Stimulated activated CD4-positive, alpha-beta T cell treated with anti-CD3 and anti-CD28 coated beads, Interleukin-4, amount 100 ng/mL, for 48 hours (primary cell): ENCODE measurements at places on chromosomes 1 and 21.

DNA sequence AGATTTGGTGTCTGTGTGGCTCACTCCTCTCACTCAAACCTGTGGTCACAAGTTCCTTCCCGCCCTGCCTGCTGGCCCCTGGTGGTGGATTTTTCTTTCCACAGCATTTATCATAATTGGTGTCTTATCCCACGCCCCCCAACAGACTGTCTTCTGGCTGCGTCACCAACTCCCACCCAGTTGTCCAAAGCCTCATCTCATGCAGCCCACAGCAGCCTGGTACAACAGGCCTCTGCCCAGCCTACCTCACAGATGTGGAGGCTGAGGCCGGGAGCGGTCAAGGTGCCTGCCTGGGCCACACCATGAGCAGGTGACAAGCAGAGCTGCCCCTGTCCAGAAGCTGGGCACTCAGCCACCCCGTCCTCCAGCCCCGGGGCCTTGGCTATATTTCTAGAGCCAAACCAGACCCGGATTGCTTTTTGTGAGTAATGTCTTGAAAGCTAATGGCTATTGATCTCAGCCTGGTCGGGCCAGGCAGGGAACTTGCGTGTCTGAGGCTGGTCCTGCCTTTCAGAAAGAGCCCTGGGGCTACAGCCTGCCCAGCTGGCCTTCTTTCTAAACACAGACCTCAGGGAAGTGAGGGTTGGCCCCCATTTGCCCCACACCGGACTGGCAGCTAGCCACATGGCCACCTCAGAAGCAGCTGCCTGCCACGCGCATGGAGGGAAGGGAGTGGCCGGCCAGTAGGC is 2.6 kb downstream of the KCNAB2 start:
- DNase-seq, result no peak

- DNase-seq, result no peak
Measured at GRCh38 chr1:159704481-159704880, 9.9 kb downstream of the CRP start.

- no peak for DNase-seq
Measured at GRCh38 chr1:235841938-235842545, 24.7 kb downstream of the LYST start.

- DNase-seq, result no peak
Measured at GRCh38 chr21:44378646-44379514, 25.5 kb downstream of the TRPM2 start.

- peak; percentile 58 for DNase-seq
Measured at GRCh38 chr1:168112673-168113305, 23.9 kb downstream of the GPR161 start.

DNA sequence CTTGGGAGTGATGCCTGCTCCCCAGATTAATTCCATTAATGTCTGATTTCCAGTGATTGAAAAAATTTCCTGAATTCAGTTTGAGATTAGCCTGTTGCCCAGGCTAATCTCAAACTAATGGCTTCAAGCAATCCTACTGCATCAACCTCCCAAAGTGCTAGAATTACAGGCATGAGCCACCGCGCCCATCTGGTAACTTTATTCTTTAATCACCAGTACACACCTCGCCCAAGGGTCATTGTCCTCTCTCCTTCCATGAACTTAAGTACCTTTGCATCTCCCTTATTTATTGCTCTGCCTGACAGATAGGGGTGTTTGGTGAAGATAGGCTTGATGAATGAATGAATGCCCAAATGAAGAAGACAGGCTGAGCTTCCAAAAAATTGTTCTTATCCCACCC is 366.5 kb downstream of the SIPA1L2 start:
- DNase-seq, result no peak

DNA sequence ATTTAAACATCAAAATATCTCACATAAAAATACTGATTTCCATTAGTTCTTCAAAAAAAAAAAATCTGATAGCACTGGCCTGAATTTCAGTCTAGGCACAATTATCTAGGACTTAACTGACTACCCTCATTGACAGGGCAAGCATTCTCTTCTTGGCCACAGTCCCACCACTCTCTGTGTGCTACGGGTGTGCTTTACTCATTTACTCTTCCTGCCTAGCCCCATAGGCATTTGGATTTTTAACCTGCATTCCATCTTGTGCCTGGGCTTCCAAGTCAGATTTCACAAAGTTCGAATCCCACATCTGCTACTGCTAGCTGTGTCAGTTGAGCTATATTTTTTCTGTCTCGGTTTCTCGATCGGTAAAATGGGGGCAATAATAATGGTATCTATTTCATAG is 38.0 kb downstream of the PTPN14 start:
- DNase-seq, result no peak

GRCh38 chr1:226047495-226047894 is 15.0 kb upstream of the H3-3A start:
- no peak for DNase-seq

DNA sequence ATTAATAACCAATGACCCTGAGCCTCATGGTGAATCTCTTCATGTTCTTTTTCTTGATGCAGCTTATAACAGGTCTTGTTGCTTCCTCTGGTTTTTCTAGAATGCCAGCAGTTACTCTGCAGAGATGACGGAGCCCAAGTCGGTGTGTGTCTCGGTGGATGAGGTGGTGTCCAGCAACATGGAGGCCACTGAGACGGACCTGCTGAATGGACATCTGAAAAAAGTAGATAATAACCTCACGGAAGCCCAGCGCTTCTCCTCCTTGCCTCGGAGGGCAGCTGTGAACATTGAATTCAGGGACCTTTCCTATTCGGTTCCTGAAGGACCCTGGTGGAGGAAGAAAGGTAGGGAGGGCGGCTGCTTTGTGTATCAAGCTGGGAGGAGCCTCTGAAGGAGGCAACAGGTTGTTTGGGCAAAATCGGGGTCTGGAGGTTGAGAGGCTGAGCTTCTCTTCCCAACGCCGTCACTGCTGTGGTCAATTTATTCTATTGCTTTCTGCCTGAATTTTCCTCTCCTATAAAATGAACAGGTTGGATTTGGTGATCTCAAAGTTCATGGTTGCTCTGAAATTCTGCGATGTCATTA is 6.7 kb downstream of the ABCG1 start:
- DNase-seq, result no peak
